ENCODE measurements at places on chromosomes 16 and 17.

- DNase-seq = no peak
Observed at GRCh38 chr17:82282239-82283207, 9.0 kb upstream of the CSNK1D start.

- DNase-seq = peak; percentile 67
Observed at GRCh38 chr17:13152501-13152900, 134.7 kb upstream of the ELAC2 start.

GRCh38 chr17:82065638-82066303, at the start of gene DUS1L:
TSS of gene DUS1L (minus strand) at chr17:82065804. CDS start at chr17:82065059, 745 bp downstream.
- peak; percentile 36 for DNase-seq

- no peak for DNase-seq
Observed at GRCh38 chr16:86085161-86085611, 186.2 kb downstream of the IRF8 start.

- no peak for DNase-seq
Observed at GRCh38 chr16:80367037-80367658, 173.6 kb upstream of the DYNLRB2 start.

GRCh38 chr17:44132275-44132821, 8.9 kb upstream of the HDAC5 start:
- DNase-seq = no peak

GRCh38 chr16:22141767-22142166, 20.5 kb upstream of the SDR42E2 start:
- peak; percentile 4 for DNase-seq
